ENCODE measurements at places on chromosomes 12 and 14.

- DNase-seq, result no peak
These were observed 133.6 kb upstream of the NOS1 start for GRCh38 chr12:117494833-117495655.

GRCh38 chr12:55173456-55173855 is 47.2 kb downstream of the OR9K2 start:
- no peak for DNase-seq

DNA sequence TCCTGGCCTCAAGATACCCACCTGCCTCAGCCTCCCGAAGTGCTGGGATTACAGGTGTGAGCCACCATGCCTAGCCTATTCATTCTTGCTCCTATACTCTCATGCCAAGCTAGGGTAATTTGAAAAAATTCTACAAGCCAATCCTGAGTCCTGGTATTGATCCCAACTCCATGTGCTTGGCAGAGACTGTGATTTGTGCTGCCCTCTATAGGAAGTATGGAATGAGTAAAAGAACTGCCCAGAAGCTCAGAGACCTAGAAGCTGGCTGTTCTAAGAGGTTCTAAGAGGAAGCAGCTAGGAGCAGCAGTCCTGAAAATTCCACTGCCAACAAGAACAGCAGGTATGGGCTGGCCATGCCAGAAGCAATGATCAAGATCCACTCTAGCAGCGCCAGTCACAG is 402.5 kb downstream of the PCNX1 start:
- DNase-seq, result no peak

DNA sequence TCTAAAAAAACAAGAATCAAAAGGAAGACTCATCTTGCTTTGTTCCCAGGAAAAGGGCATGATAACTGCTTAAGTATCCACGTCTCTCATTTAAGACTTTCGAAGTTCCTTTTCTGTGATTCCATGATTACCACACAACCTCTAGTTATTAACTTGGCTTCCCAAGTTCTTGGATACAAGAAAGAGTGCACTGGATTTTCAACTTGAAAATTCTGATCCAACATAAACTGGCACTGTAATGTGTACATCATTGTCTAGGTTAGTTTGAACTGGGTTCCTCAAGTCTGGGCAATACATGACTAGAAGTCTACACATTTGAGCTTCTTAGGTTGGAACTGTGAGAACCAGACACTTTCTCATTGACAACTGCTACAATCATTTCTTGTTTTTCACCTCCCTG is 1.6 kb downstream of the KLHL28 start:
- no peak for DNase-seq

DNA sequence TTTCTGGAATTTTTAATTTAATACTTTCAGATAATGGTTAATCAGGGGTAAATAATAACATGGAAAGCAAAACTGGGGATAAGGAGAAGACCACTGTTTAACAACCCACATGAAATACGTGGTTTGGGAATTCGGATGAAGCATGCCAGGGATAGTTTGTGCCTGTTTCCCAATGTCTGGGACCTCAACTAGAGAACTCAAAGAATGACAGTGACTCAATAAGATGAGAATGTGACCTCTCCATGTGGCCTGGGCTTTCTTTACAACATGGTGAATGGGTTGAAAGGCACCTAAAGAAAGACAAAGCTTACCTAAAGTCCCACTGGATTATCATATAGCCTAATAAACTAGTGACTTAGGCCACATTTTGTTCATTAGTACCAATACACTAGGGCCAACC is 460.3 kb upstream of the LRFN5 start:
- DNase-seq, result no peak

DNA sequence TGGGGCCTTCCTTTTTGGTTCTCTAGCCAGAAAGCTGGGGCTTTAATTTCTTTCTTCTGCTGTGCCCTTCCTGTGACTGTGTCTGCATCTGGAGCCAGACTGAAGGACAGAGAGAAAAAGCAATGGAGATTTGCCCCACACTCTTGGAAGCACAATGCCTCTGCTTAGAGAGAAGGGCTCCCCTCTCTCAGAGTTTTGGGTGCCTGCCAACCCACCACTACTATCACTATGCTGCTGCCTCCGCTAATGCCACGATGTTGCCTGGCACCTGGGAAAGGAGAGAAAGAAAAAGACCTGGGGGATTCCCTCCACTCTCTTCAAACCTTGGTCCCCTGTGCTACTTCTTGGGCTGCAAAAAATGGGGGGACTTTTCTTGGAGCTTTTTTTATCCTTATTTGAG is 52.6 kb downstream of the TMEM260 start:
- DNase-seq, result no peak

DNA sequence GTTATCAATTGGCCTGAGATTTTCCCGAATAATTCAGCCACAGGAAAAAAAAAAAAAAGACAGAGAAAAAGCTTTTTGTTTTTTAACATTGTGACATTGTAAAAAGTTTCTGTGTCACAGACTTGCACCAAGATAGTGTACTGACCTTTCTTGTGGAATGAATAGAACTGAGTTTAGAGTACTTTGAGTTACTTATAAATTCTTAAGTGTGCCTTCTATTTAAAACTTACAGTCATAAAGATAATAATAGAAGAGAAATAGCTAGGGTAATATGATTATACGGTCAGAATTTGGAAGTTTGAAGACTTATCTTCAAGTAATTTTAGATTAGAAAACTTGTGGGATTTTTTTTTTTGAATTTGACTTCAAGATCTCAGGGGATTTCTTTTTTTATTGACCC is 88.8 kb downstream of the FGD4 start:
- no peak for DNase-seq

- peak; percentile 81 for DNase-seq
These were observed 1.6 kb upstream of the DGKA start for GRCh38 chr12:55929306-55929791.

DNA sequence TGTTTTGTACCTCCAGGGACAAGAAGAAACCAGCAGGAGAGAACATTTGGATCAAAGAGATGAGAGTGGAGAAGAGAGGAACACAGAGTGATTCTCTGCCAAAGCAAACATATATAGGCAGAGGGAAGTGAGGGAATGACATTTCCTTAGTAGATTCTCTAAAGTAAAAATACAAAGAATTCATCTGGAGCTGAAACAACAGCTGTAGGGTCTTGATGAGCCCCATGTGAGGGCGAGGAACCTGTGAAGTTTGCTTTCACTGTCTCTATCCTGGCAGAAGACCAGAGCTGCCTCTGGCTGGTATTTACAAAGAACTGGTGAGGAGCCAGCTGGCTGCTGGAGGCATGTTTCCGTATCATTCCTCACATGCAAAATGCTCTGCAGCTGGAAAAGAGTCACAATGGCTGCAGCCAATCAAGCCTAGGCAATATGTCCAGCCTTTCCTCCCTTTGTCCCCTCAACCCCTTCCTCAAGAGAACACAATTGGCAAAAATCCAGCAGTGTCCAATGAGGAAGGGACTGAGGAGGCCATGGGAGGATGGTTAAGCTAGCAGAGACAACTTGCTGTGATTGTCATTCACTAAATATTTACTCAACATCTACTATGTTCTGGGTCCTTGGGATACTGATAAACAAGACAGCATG is 122.5 kb downstream of the PHLDA1 start:
- no peak for DNase-seq

DNA sequence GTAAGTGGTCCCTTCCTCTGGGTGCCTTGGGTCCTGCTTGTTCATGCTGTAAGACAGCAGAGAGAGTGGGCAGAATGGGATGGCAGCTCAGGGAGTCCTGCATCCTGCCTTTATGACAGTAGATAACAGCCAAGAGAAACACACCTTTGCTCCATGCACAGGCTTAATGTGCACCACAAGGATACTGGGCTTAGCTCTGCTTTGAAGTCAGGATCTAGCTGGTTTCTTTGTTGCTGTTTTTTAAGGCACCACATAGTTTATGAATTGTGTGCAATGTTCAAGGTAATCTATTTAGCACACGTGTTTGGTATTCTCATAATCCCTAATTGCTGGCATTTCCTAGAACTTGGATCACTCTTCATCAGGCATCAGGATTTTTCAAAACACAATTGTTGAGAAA is 239.5 kb upstream of the DCN start:
- no peak for DNase-seq

DNA sequence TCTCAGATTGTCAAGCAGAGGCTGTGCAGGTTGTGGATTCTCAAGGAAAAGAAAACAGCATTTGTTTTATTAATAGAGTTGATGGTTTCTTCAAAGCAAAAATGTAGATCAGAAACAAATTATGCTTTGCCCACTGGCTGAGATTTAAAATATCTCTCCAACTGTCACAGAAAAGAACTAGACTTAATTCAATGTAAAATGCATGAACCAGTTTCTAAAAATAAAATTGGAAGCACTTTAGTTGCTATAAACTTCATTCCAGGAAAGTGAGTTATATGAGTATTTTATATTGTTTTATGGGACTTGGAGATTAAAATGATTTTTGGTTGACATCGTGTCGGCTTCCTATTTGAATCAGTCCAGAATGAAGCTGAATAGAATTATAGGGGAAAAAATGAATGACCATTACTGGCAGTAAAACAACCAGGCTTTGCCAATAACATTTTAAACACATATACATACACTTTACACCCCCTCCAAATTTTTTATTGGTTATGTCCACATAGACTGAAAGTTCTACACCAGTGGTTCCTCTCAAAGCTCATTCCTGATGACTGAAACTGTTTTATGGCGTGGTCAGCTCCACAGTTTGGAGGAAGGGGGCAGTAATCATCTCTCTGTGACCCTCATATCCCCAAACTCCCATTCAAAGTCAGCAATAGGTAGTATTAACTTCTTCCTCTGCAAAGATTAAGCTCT is 55.5 kb upstream of the DAAM1 start:
- no peak for DNase-seq

DNA sequence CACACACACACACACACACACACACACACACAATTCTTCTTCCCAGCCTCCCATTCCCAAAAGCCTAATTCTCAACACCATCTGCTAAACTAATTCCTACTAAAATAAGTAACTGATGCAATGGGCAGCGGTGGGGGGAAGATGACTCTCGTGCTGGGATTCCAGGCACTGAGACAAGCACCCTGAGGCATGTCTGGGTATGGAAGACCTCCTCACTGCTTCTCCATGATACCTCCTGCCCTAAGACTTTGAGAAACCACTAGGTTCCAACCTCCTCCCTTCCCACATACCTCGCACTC is 789 bp upstream of the VWF start:
- DNase-seq, result no peak

- peak; percentile 87 for DNase-seq
These were observed 20.4 kb upstream of the TMEM229B start for GRCh38 chr14:67508956-67509355.

- DNase-seq, result no peak
These were observed 50.5 kb downstream of the PCNX1 start for GRCh38 chr14:70957710-70958109.

GRCh38 chr12:93368766-93369165 is 9.0 kb upstream of the NUDT4 start:
- no peak for DNase-seq

DNA sequence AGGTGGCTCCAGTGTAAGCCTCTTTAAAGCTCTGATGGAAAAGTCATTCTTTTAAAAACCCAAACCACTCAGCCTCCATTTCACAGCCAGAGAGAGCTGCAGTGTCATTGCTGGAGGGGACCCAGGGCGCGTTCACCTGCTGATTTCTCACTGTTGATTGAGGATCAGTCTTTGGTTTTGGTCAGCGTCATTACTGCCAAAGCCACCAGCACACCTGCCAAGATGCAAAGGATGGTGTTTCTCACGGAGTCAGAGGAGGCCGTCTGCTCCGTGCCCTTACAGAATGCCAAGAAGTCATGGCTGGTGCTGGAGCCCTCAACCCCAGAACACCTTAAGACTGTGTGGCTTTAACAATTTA is 32.8 kb upstream of the BATF start:
- DNase-seq, result no peak

- DNase-seq, result no peak
These were observed 40.9 kb downstream of the DAD1 start for GRCh38 chr14:22547948-22548750.

DNA sequence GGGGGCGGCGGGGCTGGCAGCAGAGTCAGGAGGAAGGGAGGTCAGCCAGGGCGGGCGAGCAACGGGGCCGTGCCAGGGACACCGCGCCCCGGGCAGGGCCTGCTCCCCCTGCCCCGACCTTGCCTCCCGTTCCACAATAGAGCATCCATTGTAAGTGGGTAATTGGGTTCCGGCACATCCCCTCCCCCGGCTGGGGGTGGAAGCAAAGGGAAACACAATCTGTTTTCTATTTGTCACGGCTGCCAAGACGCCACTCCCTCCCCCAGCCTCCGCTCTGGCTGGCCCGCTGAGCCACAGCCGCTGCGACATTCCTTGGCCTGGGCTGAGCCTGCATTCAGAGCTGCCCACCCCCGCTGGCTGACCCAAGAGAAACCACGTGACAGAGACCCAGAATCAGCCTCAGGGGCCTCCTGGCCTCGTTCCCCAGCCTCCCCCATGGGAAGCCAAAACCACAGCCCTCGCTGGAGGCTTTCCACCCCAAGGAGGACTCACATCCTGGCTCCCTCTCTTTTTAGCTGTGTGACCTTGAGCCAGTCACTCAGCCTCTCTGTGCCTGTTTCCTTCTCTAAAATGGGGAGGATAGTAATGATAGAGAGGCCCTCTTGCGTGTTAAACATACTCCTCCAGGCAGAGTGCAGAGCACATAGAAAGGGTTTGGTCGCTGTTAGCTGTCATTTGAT is 117.6 kb downstream of the SCARB1 start:
- DNase-seq, result peak; percentile 46

- DNase-seq, result no peak
These were observed 23.1 kb downstream of the TMEM121 start for GRCh38 chr14:105549481-105549880.

- DNase-seq, result no peak
These were observed 11.9 kb upstream of the SMARCD1 start for GRCh38 chr12:50073206-50073605.

DNA sequence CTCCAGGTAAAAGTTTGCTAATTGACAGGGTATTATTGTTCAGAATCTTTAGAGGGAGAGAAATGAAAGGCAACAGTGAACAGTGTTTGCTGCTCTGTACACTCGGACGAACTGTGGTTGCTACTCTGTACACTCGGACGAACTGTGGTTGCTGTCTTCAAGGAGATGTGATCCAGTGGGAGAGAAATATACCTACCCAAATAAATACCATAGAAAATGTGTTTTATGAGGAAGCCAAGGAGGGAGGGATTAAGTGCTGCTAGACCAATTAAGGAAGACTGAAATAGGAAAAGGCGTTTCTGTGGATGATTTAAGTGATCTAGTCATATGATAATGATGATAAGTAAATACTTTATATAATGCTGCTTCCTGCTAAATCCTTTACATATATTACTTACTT is 2.7 kb downstream of the STK38L start:
- no peak for DNase-seq

GRCh38 chr12:11807458-11807857 is 158.0 kb downstream of the ETV6 start:
- no peak for DNase-seq

- DNase-seq, result peak; percentile 53
These were observed 145.4 kb downstream of the RPAP3 start for GRCh38 chr12:47560415-47560814.

DNA sequence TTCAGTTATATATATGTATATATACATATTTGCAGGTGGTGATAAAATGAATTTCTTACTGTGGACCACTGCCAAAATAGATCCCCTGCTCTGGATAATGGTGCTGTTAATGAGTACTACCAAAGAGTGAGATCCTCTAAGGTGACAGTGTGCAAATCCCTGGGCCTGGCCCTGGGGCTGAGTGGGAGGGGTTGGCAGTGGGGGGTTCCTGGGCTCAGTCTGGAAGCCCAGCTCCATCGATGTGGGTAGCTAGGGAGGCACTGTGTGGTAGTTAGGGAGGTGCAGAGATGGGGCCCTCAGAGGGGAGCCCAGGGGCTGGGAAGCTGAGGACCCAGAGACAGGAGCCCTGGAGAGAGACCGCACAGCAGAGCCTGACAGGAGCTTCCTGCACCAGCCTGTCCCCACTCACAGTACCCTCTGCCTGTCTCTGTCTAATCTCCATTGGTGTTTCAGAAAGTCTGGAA is 9.1 kb downstream of the KRT8 start:
- no peak for DNase-seq
